ENCODE measurements at places on chromosomes 3 and 15.

DNA sequence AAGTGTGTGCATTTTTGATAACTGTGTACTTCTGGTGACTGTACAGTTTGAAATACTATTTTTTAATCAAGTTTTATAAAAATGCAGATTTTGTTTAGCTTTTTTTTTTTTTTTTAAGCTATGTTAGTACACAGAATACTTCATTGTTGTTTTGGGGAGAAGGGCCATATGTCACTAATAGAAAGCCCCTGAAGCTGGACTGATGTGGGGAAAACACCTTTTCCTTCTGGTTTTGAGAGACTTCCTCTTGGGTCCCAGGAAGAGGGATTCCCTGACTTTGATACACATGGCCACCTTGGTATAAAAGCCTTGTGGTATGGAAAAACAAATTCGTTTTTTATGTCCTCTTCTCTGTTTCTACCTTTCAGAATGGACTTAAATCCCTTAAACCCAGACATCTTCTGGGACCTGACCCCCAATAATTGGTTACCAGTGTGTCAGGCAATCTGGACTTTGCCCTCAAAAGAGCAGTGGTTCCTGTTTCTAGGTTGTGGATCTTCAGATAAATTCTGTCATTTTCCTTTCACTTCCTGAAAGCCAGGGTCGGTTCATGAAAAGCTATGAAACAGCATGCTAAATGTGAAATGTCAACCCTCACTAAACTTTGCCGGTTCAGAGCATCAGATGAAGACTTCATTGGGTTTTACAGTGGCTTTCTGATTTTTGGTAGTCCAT lies 31.1 kb upstream of the BLOC1S6 start:
- DNase-seq: no peak

DNA sequence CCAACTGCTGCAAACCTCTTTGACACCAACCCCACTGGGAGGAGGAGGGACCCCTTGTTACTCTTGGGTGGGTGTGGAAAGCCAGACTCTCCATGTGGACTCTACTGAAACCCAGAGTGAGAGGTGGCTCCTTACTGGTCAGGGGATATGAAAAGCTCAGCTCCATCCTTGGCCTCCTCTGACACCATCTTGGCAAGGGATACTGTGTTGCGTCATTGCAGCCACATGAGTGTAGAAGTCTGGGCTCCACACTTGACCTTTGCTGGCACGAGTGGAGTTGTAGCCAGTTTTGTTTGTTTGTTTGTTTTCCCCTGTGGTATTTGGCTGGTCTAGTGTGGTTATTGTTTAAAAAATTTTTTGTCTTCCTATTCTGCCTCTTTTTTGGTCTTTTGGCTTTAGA lies 289.1 kb downstream of the GAP43 start:
- DNase-seq: no peak

DNA sequence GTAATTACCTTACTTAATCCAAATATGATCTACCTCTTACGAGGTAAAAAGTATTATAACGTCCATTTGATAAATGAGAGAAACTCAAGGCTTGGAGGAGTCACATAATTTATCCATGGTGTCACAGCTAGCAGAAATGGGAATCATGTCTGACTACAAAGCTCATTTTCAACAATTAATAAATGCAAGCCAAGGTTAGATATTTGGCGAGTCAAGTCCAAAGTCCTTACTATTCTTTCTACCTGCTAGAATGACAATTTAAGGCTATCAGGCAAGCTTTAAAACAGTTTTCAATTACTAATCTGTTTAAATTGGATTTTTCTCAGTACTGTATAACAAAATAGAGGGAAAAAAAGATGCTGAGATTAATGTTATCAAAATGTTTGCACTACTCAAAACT lies 68.6 kb downstream of the DLG1 start:
- no peak for DNase-seq

GRCh38 chr3:183762304-183762703 lies 63.1 kb downstream of the MAP6D1 start:
- DNase-seq: no peak

- DNase-seq: no peak
These were observed 285.0 kb upstream of the ADAMTS9 start for GRCh38 chr3:64972793-64973192.

GRCh38 chr3:128367221-128367620 lies 99.5 kb downstream of the DNAJB8 start:
- DNase-seq: no peak

DNA sequence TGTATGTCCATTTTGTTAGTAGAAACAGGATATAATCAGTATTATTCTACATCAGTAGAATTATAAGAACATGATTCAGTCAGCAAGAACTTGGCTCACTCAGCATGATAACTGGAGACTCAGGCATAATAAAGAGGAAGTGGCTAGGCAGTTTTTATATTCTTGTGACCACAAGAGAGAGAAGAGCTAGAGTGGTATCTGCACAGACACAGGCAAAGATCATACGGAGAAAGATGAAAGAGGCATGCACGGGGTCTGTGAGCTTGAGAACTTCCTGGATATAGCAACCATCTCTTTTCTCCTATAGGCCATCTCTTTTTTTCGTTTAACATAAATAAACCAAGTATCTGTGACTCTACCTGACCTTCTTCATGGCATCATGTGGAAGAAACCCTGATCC lies 46.8 kb downstream of the MYO5A start:
- DNase-seq: no peak

DNA sequence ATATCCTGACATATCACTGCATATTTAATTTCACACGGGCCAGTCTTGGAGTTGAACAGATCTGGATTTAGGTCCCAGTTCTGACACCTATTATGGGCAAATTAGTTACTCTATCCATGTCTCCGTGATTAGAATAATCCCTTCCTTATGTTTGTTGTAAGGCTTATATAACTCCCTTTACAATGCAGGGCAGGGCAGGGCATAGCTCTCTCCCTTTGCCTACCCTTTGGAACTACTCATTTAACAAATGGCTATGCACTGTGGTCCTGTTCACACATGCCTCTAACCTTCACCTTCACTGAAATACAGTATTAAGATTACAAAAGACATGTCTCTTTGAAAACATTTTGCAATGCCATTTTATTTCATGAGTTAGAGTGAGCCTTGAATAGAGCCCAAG lies 24.8 kb upstream of the ATP13A5 start:
- no peak for DNase-seq

GRCh38 chr15:95226835-95227234 lies 995.5 kb downstream of the MCTP2 start:
- DNase-seq: no peak

GRCh38 chr3:27431116-27431515 lies 53.1 kb downstream of the SLC4A7 start:
- no peak for DNase-seq

DNA sequence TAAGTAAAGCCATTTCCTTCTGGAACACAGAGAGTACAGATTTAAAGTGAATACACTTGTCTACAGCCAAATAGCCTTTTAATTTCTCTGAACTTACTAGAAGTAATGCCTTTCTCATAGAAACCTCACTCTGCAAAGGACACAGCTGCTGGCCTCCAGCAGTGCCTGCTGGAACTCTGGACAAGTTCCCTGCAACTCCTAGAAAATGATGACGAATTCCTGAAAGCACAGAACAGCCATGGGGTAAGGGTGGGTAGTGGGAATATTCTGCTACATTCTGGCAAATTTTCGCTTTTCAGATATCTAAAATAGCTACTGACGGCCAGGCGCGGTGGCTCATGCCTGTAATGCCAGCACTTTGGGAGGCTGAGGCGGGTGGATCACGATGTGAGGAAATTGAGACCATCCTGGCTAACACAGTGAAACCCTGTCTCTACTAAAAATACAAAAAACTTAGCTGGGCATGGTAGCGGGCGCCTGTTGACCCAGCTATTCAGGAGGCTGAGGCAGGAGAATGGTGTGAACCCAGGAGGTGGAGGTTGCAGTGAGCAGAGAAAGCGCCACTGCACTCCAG lies 34.4 kb downstream of the RYK start:
- no peak for DNase-seq

DNA sequence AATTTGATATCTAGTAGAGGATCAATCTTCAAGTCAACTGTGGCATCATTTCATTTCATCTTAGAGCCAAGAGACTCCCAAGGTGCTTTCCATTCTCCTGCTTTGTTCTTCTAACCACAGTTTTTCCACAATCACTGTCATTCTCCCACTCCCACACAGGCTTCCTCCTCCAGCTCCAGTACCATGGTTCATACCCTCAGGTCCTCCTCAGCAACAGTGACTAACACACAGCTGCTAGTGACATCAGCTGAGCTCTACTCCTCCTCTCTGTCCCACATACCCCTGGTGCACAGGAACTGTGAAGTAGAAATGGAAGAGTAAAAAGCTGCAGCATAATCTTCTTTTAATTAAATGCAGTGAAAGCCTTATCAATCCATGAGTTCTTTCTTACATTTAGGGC lies 200.2 kb upstream of the DPH6 start:
- no peak for DNase-seq
